Activated naive CD4-positive, alpha-beta T cell treated with Interleukin-2 at 50 U/mL for 16 hours (primary cell): ENCODE measurements at places on chromosomes 11 and 22.

- no peak for DNase-seq
These were observed 5.7 kb upstream of the AMBRA1 start for GRCh38 chr11:46599340-46600193.

DNA sequence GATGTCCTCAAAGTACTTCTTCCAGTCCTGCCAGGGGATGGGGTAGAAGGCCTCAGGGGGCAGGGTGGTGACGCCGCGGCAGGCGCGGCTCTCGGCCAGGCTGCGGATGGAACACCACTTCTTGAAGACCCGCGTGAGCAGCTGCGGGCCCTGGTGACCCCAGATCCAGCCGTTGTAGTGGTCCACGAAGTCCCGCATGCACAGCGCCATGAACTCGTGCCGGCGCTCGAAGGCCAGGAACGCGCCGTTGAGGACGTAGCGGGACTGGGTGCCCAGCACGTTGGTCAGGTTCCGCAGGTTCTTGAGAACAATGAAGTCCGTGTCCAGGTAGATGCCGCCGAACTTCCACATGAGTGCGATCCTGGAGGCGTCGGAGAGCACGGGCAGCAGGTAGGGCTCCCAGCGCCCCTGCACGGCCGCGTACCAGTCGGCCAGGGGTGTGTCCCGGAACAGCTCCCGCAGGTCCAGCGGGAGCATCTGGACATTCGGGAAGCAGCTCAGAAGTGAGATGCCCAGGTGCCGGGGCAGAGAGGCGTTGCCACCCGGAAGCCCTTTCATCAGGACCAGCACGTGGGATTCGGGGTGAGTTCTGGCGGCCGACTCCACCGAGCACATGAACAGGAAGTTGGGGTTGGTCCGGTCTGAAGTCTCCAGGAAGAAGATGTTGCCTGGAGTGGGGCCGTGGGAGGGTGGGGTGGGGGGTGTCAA is 27.5 kb downstream of the A4GALT start:
- no peak for DNase-seq

- DNase-seq = no peak
These were observed 1309.4 kb downstream of the TBC1D22A start for GRCh38 chr22:48071828-48072227.

- DNase-seq = no peak
These were observed 111.2 kb downstream of the LRRC32 start for GRCh38 chr11:76559346-76559745.

DNA sequence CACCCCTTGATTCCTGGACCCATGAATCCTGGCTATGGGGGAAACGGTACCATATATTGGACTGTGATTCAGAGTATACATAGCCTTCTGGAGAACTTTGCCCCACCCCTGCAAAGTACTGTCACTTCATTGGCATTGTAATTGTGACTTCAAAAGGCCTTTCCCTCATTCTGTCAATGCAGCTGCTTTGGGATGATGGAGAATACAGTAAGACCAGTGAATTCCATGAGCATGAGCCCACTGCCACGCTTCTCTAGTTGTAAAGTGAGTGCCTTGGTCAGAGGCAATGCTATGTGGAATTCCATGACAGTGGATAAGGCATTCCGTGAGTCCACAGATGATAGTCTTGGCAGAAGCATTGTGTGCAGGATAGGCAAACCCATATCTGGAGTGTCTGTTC is 25.7 kb upstream of the MSANTD2 start:
- DNase-seq = no peak

DNA sequence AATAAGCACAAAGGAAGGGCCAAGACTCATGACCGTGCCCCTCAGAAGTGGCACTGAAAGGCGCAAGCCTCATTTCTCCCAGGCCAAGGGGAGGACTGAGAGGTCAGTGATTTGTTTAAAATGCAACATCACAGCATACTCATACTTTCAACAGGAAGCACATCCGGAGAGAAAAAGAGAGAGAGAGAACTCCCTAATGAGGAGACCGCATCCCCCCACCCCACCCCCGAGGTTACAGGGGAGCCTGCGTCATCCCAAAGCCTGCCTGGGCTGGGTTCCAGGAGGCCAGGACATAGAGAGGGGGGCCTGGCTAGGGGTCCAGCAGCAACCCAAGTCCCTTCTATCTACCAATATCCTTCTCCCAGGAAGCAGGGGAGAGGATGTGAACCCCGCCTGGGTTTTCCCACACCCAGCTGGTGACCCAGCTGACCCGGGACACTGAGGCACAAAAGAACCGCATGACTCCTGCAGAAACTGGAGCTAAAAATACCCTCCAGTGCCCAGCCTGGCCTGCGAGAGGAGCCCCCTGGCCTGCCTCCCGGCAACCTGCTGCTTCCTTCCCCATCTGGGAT is 3.8 kb downstream of the CSNK1E start:
- peak; percentile 8 for DNase-seq

GRCh38 chr11:111447931-111448330 is 64.3 kb downstream of the BTG4 start:
- no peak for DNase-seq

DNA sequence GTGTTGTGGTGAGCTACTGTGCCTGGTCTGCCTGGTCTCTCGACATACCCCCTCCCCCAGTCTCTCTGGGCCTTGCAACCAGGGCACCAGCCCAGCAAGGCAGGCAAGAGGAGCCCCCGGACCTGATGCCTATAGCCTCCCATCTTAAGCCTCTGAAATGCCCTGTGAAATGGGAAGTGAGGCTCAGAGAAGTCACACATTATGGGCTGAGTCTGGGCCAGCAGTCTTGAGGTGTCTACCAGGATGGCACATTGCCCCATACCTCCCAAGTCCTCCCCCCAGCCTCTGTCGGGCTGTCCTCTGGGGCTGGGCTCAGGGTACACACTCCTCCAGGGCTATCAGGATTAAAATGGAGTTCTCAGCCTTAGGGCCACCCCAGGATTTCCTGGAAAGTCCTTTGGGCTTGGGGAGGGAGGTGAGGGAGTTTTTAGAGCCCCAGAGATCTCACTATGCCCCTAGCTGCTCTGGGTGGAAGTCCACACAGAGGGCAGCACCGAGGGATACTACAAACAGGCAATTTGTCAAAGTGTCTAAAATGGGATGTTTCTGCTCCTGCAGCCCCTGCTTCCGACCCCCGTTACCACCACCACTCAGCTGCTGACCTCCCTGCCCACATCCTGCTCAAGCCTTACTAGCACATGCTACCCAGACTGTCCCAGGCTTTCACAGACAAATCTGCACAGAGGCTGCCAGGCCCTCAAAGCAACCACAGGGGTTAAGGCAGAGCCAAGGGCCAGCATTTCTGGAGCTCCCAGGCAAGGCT is 3.1 kb upstream of the SH3BP1 start:
- no peak for DNase-seq

GRCh38 chr22:20107471-20107901 is 8.4 kb upstream of the RANBP1 start:
- DNase-seq = no peak

DNA sequence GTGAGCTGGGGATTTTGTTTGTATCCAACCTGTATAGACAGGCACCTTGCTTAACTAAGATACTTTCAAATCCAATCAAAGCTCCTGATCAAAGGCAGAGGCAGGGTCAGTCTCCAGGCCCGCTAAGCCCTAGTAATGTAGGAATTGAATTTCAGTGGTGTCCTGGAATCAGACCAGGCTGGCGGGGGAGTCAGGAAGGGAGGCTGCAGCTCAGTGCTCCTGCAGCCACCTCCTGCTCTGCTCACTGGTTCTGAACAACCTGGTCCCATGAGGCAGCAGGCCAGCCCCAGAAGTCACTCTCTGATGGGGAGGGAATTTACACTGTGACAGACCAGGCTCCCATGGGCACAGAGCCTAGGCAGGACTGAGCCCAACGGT is 38.5 kb upstream of the GALNT18 start:
- DNase-seq = no peak

DNA sequence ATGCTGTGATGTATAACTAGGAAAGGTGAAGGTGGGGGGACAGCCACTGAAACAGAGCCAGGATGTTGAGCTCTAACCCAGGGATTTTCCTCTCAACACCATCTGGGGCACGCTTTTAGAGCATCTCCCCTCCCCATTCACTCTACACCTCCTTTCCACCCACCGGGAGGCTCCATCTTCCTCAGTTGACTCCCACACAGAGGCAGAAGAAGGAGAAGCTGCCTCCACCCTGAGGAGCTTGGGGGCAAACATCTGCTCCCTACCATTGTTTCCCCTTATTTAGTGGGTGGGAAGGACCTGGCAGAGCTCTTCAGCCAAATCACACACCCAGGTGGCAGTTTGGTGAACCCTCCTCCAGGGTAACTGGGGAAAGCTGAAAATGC is 50.0 kb upstream of the ADA2 start:
- no peak for DNase-seq

DNA sequence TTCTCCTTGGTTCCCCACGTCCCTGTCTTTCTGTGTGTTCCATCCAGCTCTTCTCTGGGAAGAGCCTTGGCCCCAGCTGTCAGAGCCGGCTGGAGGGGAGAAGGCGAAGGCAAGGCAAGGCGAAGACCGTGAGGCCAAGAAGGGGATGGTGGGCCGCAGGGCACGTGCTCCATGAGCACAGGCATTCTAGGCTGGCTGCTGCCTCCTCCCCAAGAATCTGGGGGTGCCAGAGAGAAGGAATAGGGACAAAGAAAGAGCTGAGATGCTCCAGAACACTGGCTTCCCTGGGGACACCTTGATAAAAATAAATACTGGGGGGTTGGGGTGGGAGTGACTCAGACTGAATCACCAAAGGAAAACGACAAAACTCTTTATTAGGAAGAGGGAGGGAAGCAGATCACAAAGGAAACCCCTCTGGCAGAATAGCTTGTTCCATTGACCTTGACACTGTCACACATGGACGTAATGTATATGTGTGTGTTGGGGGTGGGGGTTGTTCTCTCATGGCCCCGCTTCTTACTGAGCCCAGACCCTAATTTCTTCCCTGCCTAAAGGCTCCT is 52.5 kb downstream of the NECTIN1 start:
- no peak for DNase-seq
